ENCODE measurements at places on chromosomes 7 and 10.

- DNase-seq = no peak
Measured at GRCh38 chr10:122981066-122981464, 864 bp downstream of the PSTK start.

DNA sequence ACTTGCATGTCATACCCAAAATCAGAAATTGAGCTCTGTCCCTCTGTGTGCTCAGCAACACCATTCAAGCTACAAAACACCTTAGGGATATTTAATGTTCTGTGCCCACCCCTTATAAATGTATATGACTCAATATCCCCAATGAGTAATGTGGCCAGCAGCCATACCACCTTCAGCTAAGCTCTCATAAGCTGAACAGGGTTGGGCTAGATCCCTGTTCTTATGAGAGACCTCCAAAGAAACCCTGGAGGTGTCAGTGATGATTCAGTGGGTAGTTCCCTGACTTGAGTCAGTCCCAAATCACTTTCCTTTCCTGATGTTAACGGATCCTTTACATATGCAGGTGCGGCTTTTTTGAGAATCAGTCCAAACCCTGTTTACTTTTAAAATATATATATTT is 253.8 kb downstream of the CREB5 start:
- DNase-seq = no peak

- no peak for DNase-seq
Measured at GRCh38 chr7:41695661-41696322, 7.1 kb downstream of the INHBA start.

DNA sequence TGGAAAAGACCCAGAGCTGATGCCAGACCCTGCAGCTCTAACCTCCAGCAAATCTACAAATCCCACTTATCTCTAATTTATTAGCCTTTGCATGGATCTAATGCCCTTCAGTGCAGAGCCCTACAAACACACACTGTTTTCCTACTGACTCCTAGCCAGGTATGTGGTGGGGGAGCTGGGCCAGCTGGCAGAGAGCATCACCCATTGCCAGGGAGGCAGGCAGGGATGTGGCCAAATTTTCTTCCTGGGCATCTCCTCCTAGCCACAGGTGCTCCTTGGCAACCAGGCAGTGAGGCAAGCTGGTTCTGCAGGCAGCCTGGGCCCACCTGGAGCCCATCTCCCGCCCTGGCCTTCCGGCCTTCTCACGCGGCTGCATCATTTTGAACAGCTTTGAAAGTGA is 55.9 kb upstream of the EMX2 start:
- DNase-seq = no peak

DNA sequence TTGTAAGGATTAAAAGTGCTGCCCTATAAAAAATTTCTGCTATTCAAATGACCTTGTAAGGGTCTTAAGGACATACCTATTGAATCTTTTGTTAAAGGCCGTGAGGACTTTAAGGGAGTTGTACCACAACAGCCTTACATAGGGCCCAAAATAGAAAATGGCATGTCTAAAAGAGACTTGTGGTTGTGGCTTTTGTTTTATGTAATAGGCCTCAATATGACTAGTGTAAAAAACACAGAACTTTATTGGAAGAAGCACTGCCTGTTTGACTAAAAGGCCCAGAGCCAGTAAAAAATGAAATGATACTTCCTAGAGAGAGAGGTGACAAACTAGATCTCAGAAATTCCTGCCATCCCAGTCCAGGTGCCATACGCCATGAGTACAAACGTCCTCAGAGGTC is 286.6 kb downstream of the SEMA3D start:
- DNase-seq = no peak

DNA sequence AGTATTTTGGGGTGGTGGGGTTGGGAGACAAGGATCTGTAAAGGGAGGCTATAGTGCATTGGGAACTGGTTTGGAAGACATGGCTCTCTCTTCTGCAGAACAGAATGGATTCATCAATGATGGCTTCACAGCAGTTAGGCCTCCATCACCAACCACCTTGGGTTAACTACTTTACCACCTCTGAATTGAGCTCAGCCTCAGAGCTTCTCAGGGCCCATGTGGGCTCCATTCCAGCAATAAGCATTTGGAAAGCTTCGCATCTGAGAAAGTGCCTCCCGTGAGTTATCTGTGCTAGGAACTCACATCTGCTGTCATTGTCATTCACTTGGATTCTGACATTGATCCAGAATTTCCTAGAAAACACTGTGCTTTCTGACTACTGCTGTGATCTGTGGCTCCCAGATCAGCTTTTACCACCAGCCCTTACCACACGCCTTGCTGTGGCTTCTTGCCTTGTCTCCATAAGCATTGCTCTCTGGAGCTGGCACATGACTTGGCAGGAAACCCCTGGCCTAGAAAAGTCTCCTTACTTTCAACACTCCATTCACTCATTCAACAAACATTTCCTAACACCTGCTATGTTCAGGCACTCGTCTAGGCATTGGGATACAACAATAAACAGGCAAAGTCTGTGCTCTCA is 70.7 kb upstream of the ADO start:
- no peak for DNase-seq

- DNase-seq = peak; percentile 17
Measured at GRCh38 chr10:5890452-5890915, 441 bp downstream of the FBH1 start.

DNA sequence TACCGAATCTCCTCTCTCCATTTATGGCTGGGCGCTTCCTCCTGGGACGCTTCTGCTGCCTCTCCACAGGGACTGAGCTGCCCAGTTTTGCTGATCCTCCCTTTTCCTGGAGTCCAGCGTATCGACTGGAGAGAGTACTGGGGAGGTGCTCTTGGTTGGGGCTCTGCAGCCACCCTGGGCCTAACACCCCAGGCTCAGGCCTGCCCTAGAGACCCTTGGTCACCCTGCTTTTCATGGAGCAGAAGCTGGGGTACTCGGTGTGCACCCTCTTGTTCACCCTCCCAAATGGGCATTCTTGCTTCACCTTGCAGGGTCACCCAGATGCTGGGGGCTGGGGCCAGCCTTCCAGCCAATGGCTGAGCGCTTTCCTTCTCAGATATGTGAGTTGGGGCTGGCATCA is 88.8 kb upstream of the RET start:
- DNase-seq = no peak

- no peak for DNase-seq
Measured at GRCh38 chr7:135704698-135705097, 23.3 kb downstream of the SLC13A4 start.

- DNase-seq = no peak
Measured at GRCh38 chr10:45439873-45440272, 65.9 kb downstream of the ALOX5 start.

DNA sequence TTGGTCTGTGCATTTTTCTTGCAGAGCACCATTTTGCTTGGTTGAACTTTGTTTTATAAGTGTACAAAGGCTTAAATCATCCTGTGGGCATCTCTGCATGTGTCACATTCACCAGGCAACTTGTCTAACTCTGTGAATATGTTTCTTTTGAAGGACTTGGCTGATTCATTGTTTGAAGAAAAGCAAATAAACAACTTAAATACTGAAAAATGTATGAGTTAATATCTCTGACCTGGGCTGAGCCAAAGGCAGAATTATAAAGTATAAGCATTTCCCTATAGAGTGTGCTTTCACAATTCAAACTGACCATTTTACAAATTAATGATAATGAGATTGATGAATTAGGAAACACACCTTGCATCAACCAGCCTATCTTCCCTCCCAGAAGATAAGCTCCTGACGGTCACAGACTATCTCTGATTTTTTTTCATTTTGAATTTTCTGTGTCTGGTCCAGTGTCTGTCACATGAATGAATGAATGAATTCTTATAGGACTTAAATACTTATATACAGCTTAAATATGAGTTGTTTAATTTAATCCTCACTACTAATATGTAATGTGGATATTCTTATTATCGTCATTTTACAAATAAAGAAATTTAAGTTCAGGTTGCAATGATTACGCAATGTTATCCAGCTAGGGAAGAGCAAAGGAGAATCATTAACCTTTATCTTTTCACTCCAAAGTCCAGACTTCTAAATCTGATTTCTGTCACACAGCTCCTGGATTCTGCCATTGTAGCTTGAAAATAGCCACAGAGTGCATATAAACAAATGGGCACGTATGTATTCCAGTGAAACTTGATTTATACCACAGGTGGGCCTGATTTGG is 182.0 kb upstream of the PHYHIPL start:
- no peak for DNase-seq

- DNase-seq = no peak
Measured at GRCh38 chr7:75711656-75712514, 26.9 kb downstream of the HIP1 start.

DNA sequence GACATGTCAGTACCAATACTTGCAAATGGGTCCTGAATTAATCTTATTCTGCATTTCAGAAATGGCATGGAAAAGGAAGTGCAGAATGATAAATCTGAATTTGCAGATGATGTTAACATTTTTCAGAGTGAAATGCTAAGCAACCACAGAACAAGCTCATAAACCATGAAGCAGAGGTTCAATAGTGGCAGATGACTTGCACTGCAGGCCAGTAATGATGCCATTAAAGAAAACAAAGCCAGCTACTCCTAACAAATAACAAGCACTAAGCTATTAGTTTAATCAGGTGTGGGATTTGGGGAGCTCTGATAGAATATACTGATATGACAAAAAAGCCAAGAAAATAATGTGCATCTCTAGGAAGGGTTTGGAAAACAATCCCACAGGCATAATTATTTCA is 85.4 kb downstream of the FAM13C start:
- DNase-seq = no peak

GRCh38 chr10:89242345-89242684 is 9.3 kb downstream of the LIPA start:
- DNase-seq = no peak

DNA sequence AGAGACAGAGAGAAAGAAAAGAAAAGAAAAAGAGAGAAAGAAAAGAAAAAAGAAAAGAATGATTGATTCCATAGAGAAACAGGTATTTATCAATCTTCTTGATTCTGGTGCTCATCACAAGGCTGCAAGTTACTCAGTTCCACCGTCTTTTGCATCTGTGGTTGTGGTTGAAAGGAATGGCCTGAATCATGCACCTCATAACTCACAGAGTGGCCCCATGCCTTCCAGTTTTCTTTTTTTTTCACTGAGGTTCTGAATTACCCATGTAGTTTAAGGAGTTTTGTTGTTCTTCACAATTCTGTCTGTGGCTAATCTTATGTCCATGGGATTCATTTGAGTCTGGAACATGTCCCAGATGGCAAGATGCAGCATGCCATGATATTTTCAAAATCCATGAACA is 156.0 kb downstream of the ZNF33B start:
- no peak for DNase-seq

- no peak for DNase-seq
Measured at GRCh38 chr10:79050896-79051555, 17.7 kb upstream of the ZMIZ1 start.

DNA sequence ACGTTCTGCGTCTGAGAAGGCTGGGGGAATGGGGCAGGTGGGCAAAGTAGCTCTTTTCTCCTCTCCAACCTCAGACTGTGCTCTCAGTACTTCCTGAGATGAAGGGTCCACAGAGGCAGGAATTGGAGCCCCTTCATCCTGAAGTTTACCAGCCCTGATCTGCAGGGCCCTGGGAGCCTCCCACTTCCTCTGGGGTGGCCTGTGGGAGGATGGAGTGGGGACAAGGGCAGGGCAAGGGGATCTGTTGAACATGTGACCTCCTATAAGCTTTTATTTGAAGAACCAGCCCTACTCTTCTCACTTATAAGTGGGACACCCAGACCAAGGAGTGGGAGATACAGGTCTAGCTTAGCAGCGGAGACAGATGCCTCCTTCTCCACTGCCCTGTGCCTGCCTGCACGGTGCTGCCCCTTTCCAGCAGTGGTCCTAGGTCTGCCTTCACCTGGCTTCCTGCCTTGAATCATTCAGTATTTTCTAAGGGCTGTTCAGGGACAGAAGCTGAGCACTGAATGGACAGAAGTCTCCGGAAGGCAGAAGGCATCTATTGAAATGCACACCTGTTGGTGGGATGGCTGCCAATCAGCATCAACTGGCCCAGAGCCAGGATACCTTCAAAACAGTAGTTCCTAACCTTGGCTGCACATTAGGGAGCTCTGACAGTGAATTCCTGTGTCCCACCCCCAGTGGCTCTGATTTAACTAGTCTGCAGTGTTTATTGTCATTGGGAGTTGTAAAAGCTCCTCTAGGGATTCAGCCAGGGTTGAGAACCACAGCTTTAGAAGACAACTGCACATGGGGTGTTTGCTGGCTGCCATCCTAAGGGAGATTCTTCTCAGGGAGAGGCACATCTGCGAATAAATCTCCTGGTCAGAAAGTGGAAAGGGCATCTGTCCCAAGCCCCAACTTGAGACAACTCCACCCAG is 2.7 kb upstream of the ARHGAP22 start:
- DNase-seq = no peak

DNA sequence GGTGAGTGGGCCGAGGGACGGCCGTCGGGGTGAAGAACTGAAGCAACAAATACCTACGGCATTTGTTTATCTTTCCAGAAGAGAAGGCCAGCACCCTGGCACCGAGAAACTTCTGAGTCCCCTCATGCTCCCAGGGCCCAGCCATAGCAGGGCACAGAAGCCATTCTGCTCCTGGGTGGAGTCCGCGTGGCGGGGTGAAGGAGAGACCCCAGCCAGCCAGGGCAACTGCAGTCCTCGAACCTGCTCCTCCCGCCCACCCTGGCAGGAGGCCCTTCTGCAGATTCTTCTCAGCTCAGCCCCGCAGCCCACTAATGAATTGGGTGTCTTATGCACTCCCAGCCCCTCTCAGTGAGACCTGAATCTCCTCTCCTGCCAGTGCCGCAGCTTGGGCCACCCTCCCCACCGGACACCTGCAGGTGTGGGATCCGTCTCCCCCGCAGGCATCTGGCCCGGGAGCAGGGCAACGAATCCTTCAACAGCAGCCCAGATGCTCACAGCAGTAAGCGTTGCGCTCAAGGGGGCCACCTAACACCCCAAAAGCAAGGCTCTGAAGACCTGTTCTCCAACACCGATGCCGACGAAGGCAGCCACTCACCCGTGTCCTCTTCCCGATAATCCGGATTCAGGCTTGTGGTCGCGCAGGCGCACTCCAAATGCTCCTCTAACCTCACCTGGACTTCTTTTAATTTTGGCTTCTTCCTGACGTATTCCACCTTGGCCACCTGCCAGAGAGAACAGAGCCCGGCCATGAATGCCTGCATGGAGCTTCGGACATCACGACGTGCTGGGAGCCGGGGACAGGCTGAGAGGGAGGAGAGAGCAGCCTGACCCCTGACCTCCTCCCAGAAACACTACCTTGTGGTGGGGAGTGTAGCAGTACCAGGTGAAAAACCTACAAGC is 18.9 kb downstream of the PDGFA start:
- DNase-seq = no peak

DNA sequence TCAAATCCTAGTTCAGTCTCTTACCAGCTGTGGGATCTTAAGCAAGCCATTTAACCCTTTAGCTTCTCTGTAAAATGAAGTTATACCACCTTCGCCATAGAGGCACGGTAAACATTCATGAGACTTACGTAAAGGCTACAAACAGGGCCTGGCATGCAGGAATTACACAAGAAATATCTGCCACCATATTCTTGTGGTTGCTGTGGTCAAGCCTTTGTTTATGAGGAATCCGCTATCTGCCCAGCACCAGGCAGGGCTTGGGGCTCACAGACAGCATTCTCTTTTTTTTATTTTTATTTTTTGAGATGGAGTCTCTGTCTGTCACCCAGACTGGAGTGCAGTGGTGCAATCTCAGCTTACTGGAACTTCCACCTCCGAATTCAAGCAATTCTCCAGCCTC is 9.9 kb downstream of the AIFM2 start:
- no peak for DNase-seq
